Right ventricle myocardium superior (tissue), 1 donor: ENCODE measurements at places on chromosomes 7 and 10.

DNA sequence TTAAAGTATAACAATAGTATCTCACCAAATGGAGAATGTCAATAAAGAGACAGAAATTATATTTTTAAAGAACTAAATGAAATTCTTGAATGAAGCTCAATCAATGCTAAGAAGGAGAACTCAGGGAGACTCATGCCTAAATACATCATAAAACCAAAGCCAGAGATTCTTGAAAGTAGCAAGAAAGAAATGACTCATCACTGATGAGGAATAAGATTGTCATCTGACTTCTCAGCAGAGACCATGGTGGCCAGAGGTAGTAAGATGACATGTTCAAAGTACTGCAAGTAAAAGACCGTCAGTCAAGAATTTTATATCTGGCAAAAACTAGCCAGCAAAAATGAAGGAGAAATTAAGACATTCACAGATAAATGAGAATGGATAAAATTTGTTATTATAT is 399.0 kb downstream of the GRID1 start:
- DNase-seq = no peak

DNA sequence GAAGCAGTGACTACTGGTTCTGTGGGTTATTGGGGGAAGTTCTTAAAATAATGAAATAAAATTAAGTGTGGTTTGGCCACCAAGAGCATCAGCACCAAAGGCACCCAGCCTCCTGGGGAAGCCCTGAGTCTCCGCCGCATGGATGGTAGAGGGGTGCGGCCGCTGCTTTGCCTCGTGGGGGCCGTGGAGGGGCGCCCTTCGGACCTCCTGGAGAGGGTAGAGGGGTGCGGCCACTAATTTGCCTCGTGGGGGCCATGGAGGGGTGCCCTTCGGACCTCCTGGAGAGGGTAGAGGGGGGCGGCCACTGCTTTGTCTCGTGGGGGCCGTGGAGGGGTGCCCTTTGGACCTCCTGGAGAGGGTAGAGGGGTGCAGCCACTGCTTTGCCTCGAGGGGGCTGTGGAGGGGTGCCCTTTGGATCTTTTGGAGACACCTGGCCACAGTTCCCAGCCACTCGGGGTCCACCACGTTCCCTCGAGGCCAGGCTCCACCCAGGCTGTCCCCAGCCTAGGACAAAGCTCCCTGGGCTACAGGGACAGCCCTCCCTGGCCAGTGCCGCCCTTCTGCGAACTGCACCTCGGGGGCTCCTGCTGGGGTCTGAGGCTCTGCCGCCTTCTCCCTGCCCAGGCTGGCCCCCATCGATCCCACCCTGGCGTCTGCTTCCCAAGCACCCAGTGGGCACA is 535.1 kb downstream of the PTPRN2 start:
- DNase-seq = no peak

- DNase-seq = no peak
Measured at GRCh38 chr7:88760136-88760515, 626 bp downstream of the ZNF804B start.

- DNase-seq = no peak
Measured at GRCh38 chr7:48964074-48964473, 39.7 kb downstream of the CDC14C start.

DNA sequence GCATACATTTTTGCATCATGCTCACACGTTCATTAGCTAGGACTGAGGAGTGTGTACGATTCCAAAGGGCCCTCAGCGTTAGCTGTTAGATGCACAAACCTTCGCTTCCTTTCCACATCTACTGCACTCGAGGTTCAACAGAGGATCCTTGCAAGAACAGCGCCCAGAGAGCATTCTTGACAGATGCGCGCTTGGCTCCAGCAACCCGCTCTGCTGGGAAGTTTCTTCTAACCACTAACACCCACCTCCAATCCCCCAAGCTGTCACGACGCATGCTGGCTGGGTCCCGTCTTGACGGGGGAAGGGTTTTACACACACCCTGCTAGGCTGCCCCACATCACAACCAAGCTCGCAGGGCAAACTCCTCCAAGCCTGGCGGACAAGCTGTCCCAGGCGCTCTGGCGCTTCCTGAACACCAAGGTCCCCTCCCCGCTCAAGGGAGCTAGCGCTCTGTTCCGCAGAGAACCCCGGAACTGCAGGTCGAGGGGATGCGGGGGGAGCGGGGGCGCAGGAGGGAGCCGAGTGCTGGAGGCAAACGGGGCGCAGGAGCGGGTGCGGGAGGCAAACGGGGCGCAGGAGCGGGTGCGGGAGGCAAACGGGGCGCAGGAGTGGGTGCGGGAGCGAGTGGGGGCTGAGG is 653 bp upstream of the ADRB1 start:
- DNase-seq = peak; percentile 73

- no peak for DNase-seq
Measured at GRCh38 chr10:47376522-47377220, 7.4 kb downstream of the ZNF488 start.
